ENCODE measurements at places on chromosomes 4 and X. TPM values are rescaled to one million over a fixed set of nuclear protein-coding genes. Genes with fewer than 3 reads are reported as not detected.

The NHS gene
- 2.0 TPM for total RNA-seq

The TMEM150C gene
- 1.1 TPM for total RNA-seq

The NPFFR2 gene
- total RNA-seq: not detected

The MAGEB2 gene
- not detected for total RNA-seq

The F9 gene
- not detected for total RNA-seq

The ERVMER34-1 gene
- total RNA-seq: 0.71 TPM

The STX18 gene
- total RNA-seq: 27.9 TPM

The DHRSX gene
- total RNA-seq: 41.0 TPM

The NAP1L3 gene
- total RNA-seq: 0.32 TPM

The DMD gene
- total RNA-seq: 0.02 TPM

The FGF5 gene
- 0.09 TPM for total RNA-seq

The TRPC5OS gene
- not detected for total RNA-seq

The NIPAL1 gene
- total RNA-seq: 0.37 TPM

The GPAT3 gene
- total RNA-seq: 29.9 TPM

The ADH7 gene
- total RNA-seq: not detected

The IL1RAPL2 gene
- not detected for total RNA-seq

The NHSL2 gene
- total RNA-seq: 0.29 TPM

The GPR119 gene
- total RNA-seq: not detected

The NDST3 gene
- not detected for total RNA-seq

The BCORL1 gene
- 7.4 TPM for total RNA-seq

The MAGEE2 gene
- total RNA-seq: not detected

The EXOC1L gene
- total RNA-seq: not detected

The EDA gene
- 0.83 TPM for total RNA-seq

The CTSO gene
- 0.99 TPM for total RNA-seq

The RHOXF1 gene
- not detected for total RNA-seq

The ERCC6L gene
- total RNA-seq: 10.7 TPM

The NUP62CL gene
- total RNA-seq: 16.4 TPM

The ANOS1 gene
- 0.04 TPM for total RNA-seq

The RENBP gene
- total RNA-seq: 0.13 TPM

The CNKSR2 gene
- 1.6 TPM for total RNA-seq

The UGT8 gene
- 0.14 TPM for total RNA-seq

The FAM47E gene
- 0.10 TPM for total RNA-seq

The PDCL2 gene
- not detected for total RNA-seq
